ENCODE measurements at places on chromosomes 11 and 22. TPM values are rescaled to one million over a fixed set of nuclear protein-coding genes. Genes with fewer than 3 reads are reported as not detected.

Gene KCNK7
- 1.00 TPM for total RNA-seq

Gene FIBP
- total RNA-seq: 94.7 TPM

Gene CHID1
- 42.6 TPM for total RNA-seq

DNA sequence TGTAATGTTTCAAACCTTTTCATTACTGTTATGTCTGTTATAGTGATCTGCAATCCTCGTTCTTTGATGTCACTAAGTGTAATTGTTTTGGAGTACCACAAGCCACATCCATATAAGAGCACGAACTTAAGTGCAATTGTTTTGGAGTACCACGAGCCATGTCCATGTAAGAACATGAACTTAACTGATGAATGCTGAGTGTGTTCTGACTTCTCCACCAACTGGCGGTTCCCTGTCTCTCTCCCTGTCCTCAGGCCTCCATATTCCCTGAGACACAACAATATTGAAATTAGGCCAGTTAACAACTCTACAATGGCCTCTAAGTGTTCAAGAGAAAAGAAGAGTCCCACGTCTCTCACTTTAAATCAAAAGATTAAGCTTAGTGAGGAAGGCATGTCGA, 23.5 kb downstream of the TESMIN start:
- no peak for DNase-seq
- H3K4me3 ChIP-seq: no peak overlapping the region
- no peak overlapping the region for H3K27ac ChIP-seq
- H3K4me1 ChIP-seq: no peaks in the 10 kb centered on the region
- no peaks in the 10 kb centered on the region for H3K27me3 ChIP-seq
- H3K36me3 ChIP-seq: no peaks in the 10 kb centered on the region

DNA sequence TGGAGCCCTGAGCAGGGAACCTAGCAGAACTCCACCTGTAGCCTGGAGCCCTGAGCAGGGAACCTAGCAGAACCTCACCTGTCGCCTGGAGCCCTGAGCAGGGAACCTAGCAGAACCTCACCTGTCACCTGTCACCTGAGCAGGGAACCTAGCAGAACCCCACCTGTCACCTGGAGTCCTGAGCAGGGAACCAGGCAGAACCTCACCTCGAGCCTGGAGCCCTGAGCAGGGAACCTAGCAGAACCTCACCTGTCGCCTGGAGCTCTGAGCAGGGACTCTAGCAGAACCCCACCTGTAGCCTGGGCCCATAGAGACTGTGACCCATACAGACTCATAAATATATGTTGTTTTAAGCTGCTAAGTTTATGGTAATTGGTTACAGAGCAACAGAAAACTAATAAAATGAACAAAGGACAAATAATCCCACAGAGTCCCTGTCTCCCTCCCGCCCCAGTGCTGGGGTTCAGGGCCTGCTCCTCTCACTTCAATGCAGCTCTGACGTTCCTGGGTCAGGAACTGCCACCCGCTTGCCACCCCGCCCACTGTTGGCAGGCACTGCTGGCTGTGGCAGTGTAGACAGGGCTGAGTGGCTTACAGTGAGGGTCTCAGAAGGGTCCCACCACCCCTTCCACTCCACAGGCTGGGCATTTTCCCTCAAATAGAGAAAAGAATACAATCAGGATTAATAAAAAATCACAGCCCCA, 259.1 kb downstream of the TBC1D22A start:
- peaks cover 42% of the 10 kb centered on the region for H3K36me3 ChIP-seq
- no peak for DNase-seq
- H3K4me1 ChIP-seq: no peaks in the 10 kb centered on the region
- H3K27ac ChIP-seq: no peak overlapping the region
- H3K4me3 ChIP-seq: no peak overlapping the region

GRCh38 chr11:44243595-44244343, 66.2 kb downstream of the ALX4 start:
- H3K27me3 ChIP-seq: no peaks in the 10 kb centered on the region
- H3K36me3 ChIP-seq: peaks cover 19% of the 10 kb centered on the region
- H3K27ac ChIP-seq: no peak overlapping the region
- no peaks in the 10 kb centered on the region for H3K4me1 ChIP-seq

GRCh38 chr11:118082880-118083552, 3.7 kb downstream of the SMIM35 start:
- no peak for DNase-seq
- H3K4me3 ChIP-seq: no peak overlapping the region
- no peaks in the 10 kb centered on the region for H3K4me1 ChIP-seq

- no peaks in the 10 kb centered on the region for H3K4me1 ChIP-seq
- no peaks in the 10 kb centered on the region for H3K36me3 ChIP-seq
- no peak overlapping the region for H3K27ac ChIP-seq
- no peak overlapping the region for H3K4me3 ChIP-seq
Measured at GRCh38 chr11:72352859-72353551, 81.3 kb downstream of the CLPB start.

Gene HMBS
- 21.6 TPM for total RNA-seq

Gene SMIM35
- total RNA-seq: 0.27 TPM

Gene GSC2
- total RNA-seq: not detected

- DNase-seq: no peak
- H3K36me3 ChIP-seq: no peaks in the 10 kb centered on the region
- no peak overlapping the region for H3K4me3 ChIP-seq
- H3K27ac ChIP-seq: no peak overlapping the region
Measured at GRCh38 chr11:107468596-107468995, 11.0 kb upstream of the CWF19L2 start.

GRCh38 chr11:118485273-118485672, 42.0 kb upstream of the TTC36 start:
- no peak for DNase-seq
- no peaks in the 10 kb centered on the region for H3K4me1 ChIP-seq
- H3K27ac ChIP-seq: no peak overlapping the region
- peaks cover 62% of the 10 kb centered on the region for H3K36me3 ChIP-seq

GRCh38 chr11:115144914-115145313, 359.3 kb downstream of the CADM1 start:
- no peak overlapping the region for H3K27ac ChIP-seq
- DNase-seq: no peak
- H3K36me3 ChIP-seq: no peaks in the 10 kb centered on the region
- H3K4me3 ChIP-seq: no peak overlapping the region
- H3K4me1 ChIP-seq: no peaks in the 10 kb centered on the region
- H3K27me3 ChIP-seq: no peaks in the 10 kb centered on the region

DNA sequence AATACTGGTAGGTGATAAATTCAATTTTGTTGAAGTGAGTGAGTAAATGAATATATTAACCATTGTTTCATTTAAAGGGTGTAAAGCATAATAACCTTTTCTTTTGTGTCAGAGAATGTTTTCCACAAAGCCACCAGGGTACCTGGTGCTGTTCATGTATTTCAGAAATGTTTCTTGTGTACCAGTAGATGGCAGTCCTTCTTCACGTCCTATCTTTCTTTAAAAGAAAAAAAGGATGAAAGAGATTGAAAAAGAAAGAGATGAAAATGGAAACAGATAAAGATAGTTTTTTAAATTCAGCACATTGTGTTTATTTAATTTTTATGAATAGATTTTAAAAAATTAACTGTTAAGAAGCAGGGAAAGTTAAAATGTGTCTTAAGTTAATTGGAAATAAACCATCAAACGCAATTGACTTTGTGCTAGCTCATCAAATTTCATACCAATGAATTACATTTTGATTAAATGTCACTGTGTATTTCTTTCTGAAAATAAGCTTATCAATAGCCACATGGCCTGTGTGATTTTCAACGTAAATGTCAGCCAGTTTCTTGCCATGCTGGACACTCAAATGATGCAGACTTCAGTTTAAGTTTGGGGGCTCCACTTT, 65.5 kb upstream of the CHORDC1 start:
- H3K4me1 ChIP-seq: no peaks in the 10 kb centered on the region
- no peaks in the 10 kb centered on the region for H3K36me3 ChIP-seq
- no peak overlapping the region for H3K4me3 ChIP-seq
- DNase-seq: no peak

GRCh38 chr11:130181295-130182272, 22.0 kb downstream of the ST14 start:
- no peak overlapping the region for H3K4me3 ChIP-seq
- H3K4me1 ChIP-seq: no peaks in the 10 kb centered on the region
- H3K36me3 ChIP-seq: no peaks in the 10 kb centered on the region
- DNase-seq: no peak
- H3K27me3 ChIP-seq: peaks cover 6% of the 10 kb centered on the region

- H3K4me3 ChIP-seq: peak overlapping the region; percentile 84
- peak overlapping the region; percentile 92 for H3K27ac ChIP-seq
- H3K36me3 ChIP-seq: peaks cover 23% of the 10 kb centered on the region
- no peaks in the 10 kb centered on the region for H3K27me3 ChIP-seq
- H3K4me1 ChIP-seq: peaks cover 49% of the 10 kb centered on the region
Measured at GRCh38 chr11:64339286-64339685, 718 bp upstream of the CCDC88B start.

DNA sequence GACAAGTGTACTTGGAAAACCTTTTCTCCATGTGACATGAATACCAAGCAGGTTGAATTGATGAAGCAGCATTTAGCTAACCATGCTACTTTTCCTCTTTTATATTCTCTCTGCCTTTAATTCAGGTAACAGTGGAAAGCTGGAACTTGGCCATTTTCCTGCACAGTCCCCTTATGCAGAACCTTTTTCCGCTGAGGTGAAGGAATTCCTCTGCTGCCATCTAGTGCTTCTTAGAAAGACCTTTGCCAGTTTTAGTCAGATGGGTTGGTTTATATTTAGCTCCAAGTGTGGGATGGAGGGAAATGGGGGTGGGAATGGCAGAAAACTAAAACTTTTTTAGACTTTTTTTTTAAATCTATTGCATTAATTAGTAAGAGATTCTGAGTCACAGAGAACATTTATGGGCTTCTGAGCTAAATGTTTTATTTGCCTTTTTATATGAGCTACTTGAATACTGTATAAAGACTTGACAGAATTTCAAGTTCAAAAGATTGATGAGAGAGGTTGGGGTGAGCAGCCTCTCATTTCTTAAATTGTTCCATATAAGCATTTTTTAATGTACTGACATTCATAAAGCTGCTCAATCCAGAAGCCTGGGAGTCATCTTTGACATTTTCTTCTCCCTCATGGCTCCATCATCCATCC, 153.9 kb upstream of the ZC3H12C start:
- no peak for DNase-seq
- peaks cover 24% of the 10 kb centered on the region for H3K27me3 ChIP-seq
- no peak overlapping the region for H3K4me3 ChIP-seq
- no peaks in the 10 kb centered on the region for H3K36me3 ChIP-seq
- no peaks in the 10 kb centered on the region for H3K4me1 ChIP-seq

GRCh38 chr11:71144736-71145135, 107.6 kb downstream of the SHANK2 start:
- H3K36me3 ChIP-seq: no peaks in the 10 kb centered on the region
- DNase-seq: no peak
- H3K27me3 ChIP-seq: no peaks in the 10 kb centered on the region
- no peak overlapping the region for H3K27ac ChIP-seq
- H3K4me1 ChIP-seq: no peaks in the 10 kb centered on the region

Gene NPAS4
- 0.27 TPM for total RNA-seq

Gene SLC36A4
- total RNA-seq: 10.8 TPM

DNA sequence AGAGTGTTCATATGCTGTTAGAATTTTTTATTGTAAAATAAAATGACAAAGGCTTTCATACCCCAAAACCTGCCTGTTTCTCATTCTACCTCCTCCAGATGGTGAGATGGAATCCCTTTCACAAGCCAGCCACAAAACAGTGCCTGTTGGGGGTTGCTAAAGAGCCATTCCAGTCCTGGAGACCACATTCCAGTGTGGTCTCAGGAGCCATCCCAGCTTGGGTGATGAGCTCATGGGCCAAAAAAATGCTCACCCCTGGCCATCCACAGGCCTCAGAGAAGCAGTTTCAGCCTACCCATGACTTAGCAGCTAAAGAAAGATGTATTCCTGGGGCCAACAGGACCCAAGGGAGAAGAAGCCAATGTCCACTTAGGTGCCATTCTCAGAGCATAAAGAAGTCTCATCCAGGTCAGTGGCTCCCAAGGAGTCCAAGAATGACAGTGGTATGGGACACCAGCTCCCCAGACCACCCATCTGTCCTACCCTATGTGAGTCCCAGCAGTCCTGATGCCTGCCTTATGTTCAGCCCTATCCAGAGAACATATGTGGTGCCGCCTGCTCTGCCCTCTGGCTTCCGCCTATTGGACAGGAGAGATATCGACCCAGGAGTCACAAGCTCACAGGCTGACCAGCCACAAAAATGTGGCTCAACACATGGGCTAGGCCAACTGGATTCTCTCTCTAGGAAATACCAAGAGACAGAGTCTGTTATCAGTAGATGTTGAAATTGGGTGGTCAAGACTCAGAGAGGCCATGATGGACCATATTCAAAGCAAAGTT, 26.4 kb downstream of the C11orf91 start:
- H3K27ac ChIP-seq: no peak overlapping the region
- no peak for DNase-seq
- H3K27me3 ChIP-seq: peaks cover 34% of the 10 kb centered on the region
- H3K4me1 ChIP-seq: no peaks in the 10 kb centered on the region
- H3K36me3 ChIP-seq: no peaks in the 10 kb centered on the region

- H3K36me3 ChIP-seq: no peaks in the 10 kb centered on the region
- no peak overlapping the region for H3K4me3 ChIP-seq
- no peaks in the 10 kb centered on the region for H3K4me1 ChIP-seq
- DNase-seq: no peak
Measured at GRCh38 chr11:115112754-115113153, 391.5 kb downstream of the CADM1 start.

All from activated CD4-positive, alpha-beta T cell treated with anti-CD3 and anti-CD28 coated beads, Interleukin-2, amount 10 ng/mL, durations not matched to agents 7 days and 5 days (primary cell).